NAMALWA (cell line): ENCODE measurements at places on chromosomes 13 and 19.
A peak's percentile ranks its signal among the peaks of the same experiment; 100 is the strongest.

DNA sequence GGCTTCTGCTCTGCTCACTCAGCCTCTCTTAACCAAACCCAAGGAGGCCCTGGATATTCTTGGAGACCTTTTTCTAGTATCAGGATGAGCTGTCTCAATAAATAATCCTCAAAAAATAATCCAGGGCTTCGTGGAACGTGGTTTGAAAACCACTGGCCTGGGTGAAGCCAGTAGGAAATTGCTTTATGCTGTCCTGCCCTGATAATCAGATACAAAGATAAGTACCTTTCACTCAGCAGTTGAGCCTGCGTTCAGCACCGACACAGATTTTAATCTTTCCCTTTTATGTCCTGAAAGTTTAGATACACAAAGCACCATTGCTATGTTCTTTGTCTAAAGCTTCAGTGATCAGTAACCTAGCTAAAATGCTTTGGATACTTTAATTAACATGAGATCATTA is 460.0 kb downstream of the RFC3 start:
- no peak for DNase-seq

DNA sequence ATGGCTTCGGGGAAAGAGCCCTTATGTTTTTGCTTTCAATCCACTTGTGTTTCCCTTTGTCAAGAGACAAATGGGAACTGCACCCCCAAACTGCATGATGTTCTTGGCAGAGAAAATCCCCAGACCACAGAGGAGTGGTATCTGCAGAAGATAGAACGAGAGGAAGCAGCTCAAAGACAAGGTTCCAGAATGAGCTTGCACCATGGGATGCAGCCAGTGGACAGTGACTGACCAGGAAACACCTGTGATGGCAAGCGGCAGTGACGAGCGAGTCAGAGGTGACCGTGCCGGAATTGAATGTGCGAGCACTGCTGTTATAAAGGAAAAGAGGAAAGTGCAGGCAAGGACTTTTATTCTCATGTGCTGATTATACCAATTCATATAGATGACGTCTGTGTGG is 46.3 kb downstream of the IRS2 start:
- no peak for DNase-seq

- DNase-seq: no peak
Observed at GRCh38 chr13:113981611-113982295, 7.9 kb upstream of the C13orf46 start.

DNA sequence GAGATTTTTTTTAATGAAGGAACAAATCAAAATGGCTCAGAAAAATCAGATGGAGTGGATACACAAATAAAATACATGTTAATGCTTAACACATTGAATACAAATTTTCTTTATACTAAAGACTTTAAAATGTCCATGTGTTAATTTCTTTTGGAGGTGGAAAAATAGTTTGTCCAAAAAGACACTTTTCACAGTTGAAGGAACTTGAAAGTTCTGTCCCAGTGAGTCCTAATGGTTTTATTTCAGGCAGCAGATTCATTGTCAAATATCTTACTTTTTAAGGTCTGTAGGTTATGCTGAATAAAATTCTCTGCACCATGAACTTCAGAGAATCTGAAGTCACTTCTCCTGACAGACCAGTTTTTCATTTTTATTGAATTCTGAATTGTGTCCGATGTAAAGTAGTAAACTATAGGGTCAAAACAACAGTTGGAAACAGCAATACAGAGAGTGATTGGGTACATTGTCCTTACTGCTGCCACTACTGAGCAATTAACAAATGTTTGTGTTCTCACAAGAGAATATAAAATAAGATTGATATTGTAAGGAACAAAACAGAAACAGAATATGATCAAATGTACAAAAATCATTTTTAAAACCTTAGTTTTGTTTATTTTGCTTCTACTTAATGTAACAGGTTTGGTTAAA is 1.6 kb downstream of the LPAR6 start:
- DNase-seq: no peak

DNA sequence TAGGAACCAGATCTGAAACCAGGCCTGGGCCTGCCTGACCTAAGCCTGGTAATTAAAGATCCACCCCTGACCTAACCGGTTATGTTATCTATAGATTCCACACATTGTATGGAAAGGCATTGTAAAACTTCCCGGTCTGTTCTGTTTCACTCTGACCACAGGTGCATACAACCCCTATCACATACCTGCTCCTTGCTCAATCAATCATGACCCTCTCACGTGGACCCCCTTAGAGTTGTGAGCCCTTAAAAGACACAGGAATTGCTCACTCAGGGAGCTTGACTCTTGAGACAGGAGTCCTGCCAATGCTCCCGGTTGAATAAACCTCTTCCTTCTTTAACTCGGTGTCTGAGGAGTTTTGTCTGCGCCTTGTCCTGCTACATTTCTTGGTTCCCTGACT is 27.3 kb upstream of the ZNF562 start:
- DNase-seq: no peak

DNA sequence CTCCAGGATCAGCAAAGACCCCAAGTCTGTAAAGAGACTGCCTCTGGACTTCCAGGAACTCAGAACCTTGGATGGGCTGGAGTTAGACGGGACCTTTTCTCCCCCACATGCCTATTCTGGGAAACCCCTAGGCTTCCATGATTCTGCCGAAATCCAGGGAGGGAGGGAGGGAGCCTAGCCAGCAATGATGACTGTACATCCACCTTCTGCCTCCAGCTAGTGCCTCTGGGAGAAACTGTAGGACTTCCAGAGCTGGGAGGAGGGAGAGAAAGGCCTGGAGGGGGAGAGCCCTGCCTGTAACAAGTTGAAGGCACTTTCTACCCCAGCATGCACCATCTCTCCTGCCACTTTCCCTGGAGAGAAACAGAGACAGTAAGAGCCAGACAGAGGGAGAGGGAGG is 6.0 kb upstream of the HAS1 start:
- no peak for DNase-seq

DNA sequence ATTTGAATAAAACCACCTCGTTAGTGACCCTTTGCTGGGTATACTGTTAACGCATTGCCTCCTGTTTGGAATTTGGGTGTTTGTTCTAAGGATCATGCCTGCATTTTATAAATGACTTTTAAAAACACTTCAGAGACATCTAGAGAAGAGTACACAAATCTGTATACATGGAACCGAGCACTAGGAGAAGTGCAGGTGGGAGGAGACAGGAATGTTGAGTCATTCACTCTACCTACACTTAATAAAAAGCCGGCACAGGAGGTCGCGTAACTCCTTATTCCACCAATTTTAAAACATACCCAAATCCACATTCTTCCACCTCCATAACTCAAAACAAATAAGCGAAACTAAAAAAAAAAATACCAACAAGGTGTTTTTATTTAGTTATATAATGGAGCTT is 48.6 kb downstream of the FGF9 start:
- no peak for DNase-seq

DNA sequence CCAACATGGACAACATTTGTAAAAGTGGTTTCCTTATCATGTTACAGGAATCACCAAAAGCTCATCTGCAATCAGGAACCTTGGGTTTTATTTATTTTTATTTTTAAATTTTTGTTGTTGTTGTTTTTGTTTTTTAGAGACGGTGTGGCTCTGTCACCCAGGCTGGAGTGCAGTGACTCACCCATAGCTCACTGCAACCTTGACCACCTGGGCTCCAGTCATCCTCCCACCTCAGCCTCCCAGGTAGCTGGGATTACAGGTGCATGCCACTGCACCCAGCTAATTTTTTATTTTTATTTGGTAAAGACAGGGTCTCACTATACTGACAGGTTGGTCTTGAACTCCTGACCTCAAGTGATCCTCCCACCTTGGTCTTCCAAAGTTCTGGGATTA is 13.6 kb upstream of the SERP2 start:
- DNase-seq: no peak

DNA sequence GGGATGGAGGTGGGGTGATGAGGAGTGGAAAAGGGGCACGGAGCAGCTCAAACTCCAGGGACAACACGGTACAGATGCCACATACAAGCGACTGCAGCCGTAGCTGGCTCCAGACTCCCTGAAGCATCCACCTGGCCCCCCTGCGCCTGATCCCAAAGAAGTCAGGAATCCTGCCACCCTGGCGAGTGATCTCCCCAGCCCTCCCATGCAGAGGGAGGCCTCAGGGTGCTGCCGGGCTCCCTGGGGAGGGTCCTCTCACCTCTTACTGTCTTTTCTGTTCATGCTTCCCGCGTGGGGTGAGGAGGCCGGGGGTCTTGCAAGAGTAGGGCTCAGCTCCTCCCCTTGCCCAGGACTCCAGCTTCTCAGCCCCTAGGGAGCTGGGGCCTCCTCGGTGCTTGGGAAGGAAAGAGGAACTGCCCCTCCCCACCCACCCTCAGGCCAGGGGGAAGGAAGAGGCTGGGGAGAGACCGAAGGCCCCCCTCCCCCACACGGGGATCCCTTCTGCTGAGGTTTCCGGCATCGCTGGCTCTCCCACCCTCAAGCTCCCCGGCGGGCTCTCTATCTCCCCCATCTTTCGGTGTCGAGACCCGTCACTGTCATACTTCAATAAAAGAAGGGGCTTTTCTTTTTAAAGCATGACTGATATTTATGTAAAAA is at the start of gene RASGRP4:
TSS of gene RASGRP4 (minus strand) at position 410 of the 657 bp plus-strand sequence. CDS start at position 282, 128 bp downstream.
- no peak for DNase-seq

- DNase-seq: peak; percentile 63
Observed at GRCh38 chr19:6047741-6048251, 62.5 kb downstream of the RFX2 start.

GRCh38 chr19:8396563-8397203 is 6.5 kb downstream of the RAB11B start:
- peak; percentile 76 for DNase-seq

DNA sequence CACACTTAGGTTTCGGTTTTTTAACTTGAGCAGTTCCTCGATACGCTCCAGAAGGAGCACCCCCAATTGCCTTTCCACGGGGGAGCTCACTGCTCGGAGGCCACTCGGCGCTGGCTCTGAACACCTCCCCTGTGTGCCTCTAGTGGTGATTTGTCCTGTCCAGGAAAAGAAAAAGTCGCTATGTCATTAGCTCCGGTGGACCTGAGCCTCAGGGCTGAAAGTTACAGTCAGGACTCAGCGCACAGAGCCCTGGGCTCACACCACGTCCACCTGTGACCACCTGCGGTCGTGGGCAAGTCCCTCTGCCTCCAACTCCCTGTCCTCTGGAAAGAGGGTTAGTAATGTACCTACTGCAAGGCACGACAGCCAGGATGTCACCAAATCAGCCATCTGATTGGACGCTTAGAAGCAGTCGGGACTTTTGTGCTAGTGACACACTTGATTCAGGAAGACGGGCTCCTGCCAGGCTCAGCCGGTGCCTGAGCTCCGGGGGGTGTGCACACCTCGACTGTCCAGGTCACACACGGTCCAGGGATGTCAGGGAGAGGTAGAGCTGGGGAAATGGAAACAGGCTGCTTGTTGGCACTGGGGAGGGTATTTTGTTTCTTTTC is 3.9 kb upstream of the TMPRSS9 start:
- no peak for DNase-seq

GRCh38 chr19:40976724-40977123 is 14.4 kb upstream of the CYP2B6 start:
- DNase-seq: no peak

- peak; percentile 51 for DNase-seq
Observed at GRCh38 chr19:7789447-7789846, 26.4 kb downstream of the CLEC4M start.

GRCh38 chr13:106565127-106565775 is 2.7 kb downstream of the ARGLU1 start:
- DNase-seq: peak; percentile 25

- DNase-seq: peak; percentile 62
Observed at GRCh38 chr19:19642506-19643157, 825 bp downstream of the GMIP start.

DNA sequence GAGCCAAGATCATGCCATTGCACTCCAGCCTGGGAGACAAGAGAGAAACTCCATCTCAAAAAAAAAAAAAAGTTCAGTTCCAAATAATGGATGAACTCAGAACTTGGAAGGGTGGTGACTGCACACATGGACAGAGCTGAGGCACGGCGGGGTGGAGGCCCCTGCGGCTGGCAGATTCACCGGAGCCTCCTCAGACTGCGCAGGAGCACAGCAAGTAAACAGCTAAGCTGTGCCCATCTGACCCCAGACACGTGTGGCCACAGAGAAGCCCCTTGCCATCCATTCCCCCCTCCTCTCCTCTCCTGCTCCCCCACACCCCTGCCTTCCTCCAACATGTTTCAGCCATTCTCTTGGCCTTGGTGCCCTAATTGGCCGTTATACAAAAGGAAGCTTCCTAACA is 15.6 kb upstream of the PROZ start:
- no peak for DNase-seq

GRCh38 chr13:99827011-99827772 is 144.4 kb downstream of the ZIC5 start:
- DNase-seq: no peak

- DNase-seq: no peak
Observed at GRCh38 chr13:27151798-27152599, 19.6 kb downstream of the USP12 start.
